Aorta (tissue), 5 donors: ENCODE measurements at places on chromosomes 7 and 10.

GRCh38 chr10:114495303-114495702 is 91.0 kb upstream of the AFAP1L2 start:
- H3K4me1 ChIP-seq, result peaks cover 8% of the 10 kb centered on the region
- H3K36me3 ChIP-seq, result no peaks in the 10 kb centered on the region
- no peak for DNase-seq
- no peaks in the 10 kb centered on the region for H3K27me3 ChIP-seq

- no peaks in the 10 kb centered on the region for H3K4me1 ChIP-seq
- no peaks in the 10 kb centered on the region for H3K36me3 ChIP-seq
- H3K4me3 ChIP-seq, result no peak overlapping the region
- no peaks in the 10 kb centered on the region for H3K27me3 ChIP-seq
- no peak overlapping the region for H3K27ac ChIP-seq
Measured at GRCh38 chr10:116882639-116883038, 33.3 kb downstream of the ENO4 start.

- H3K27ac ChIP-seq, result no peak overlapping the region
- no peaks in the 10 kb centered on the region for H3K27me3 ChIP-seq
- no peak for DNase-seq
- H3K4me3 ChIP-seq, result no peak overlapping the region
Measured at GRCh38 chr7:102190776-102191350, 95.8 kb upstream of the SH2B2 start.

GRCh38 chr7:76231583-76231982 is 29.9 kb downstream of the SRRM3 start:
- no peak overlapping the region for H3K4me3 ChIP-seq
- no peaks in the 10 kb centered on the region for H3K36me3 ChIP-seq
- H3K4me1 ChIP-seq, result no peaks in the 10 kb centered on the region
- H3K27ac ChIP-seq, result no peak overlapping the region

DNA sequence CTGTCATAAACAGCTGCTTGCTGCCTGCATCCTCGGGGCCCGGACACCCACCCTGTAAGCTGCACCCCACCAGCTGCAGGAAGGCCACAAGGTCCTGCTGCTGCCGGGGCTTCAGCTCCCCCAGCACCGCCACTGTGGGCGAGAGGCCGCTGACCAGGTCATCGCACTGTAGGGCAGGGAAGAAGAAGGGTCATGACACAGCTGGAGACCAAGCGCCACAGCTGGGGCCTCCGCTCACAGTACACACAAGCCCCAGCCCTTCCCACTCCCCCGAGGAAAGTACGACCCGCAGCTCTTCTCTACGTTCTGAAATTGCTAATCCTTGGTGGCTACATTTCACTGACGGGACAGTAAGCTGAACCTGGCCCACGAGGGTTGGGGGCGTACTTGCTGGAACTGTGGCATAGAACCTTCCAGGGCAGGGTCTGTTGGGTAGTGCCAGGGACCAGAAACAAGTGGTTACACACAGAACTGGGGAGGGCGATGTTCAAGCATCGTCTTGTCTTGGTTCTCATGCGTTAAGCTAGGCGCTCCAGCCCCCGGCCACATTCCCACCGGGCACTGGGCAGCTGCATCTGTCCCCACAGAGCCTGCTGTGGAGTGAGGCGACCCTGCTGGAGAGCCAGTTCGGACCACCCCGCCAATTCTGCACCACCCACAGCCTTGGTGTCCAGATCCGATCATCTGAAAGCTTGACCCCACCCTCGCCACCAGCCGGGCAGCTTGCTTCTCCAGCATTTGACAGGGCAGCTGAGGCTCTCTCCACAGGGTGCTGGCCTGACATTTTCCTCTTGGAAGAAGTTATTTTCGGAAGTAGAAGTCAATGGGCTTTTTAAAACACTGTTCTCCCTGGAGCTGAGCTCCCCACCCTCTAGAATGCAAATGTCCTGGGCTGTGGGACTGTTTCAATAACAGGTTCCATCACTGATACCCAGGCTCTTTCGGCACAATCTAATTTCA is 50.8 kb downstream of the GSDME start:
- H3K27ac ChIP-seq, result no peak overlapping the region
- H3K36me3 ChIP-seq, result no peaks in the 10 kb centered on the region
- no peak overlapping the region for H3K4me3 ChIP-seq
- no peaks in the 10 kb centered on the region for H3K4me1 ChIP-seq
- DNase-seq, result no peak

GRCh38 chr7:24475166-24475961 is 97.9 kb upstream of the PALS2 start:
- no peak for DNase-seq
- H3K27me3 ChIP-seq, result no peaks in the 10 kb centered on the region
- no peak overlapping the region for H3K4me3 ChIP-seq

DNA sequence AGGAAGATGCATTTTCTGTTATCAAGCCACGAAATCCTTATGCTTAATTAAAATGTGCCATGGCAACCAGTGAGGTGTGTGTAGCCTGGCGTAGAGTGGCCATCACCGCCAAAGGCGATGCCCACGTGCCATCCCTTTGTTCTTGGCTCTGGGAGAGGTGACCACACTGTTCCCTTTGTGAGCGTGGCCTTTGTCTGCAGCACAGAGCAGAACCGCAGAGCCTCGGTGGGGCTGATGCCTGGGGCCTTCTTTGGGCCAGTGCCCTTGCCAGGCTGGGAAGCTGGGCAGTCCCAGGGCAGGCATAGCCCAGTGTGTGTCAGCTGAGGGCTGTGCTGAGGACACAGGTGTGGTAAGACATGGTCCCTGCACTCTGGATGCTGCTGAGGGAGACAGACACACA is 48.3 kb downstream of the BUB3 start:
- no peak overlapping the region for H3K4me3 ChIP-seq
- no peak overlapping the region for H3K27ac ChIP-seq
- H3K36me3 ChIP-seq, result no peaks in the 10 kb centered on the region

GRCh38 chr10:79005126-79005810 is 63.5 kb upstream of the ZMIZ1 start:
- H3K4me1 ChIP-seq, result no peaks in the 10 kb centered on the region
- no peaks in the 10 kb centered on the region for H3K27me3 ChIP-seq
- H3K36me3 ChIP-seq, result no peaks in the 10 kb centered on the region
- no peak overlapping the region for H3K27ac ChIP-seq

DNA sequence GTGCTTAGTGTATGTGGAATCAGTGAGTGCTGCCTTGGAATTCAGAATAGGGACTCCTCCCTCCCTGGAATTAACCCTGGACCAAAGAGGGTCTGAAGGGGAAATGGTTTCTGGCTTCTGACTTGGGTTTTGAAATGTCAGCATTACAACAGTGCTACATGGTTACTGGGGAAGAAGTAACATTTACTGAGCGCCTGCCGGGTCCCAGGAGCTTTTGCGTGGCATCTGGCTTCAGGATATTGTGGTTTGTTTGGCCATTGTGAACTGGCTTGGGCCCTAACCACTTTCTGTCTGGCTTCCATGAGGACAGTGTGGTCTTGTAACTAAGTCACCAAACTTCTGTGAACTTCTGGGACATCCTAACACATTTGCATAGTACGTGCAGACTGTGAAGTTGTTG is 21.3 kb downstream of the TSPAN15 start:
- H3K36me3 ChIP-seq, result no peaks in the 10 kb centered on the region
- H3K4me1 ChIP-seq, result no peaks in the 10 kb centered on the region
- H3K27me3 ChIP-seq, result no peaks in the 10 kb centered on the region
- DNase-seq, result no peak
- no peak overlapping the region for H3K27ac ChIP-seq

DNA sequence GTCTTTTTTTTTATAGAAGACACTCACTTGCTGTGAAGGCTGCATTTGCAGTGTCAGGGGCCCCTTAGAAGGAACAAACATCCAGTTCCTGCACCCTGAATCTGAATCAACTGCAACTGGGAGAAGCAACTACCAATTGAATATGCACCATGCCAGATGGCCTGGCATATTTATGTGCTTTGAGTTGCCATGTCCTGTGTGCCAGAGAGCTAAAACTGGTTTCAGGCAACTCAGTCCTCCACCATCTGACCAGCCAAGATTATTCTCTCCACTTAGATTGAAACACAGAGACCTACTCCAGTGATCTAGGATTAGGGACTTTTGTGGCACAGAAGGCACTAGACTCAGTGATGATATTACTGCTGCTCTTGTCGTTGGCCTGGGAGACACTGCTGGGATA is 225.4 kb downstream of the HECW1 start:
- H3K36me3 ChIP-seq, result no peaks in the 10 kb centered on the region
- no peak overlapping the region for H3K4me3 ChIP-seq
- H3K27ac ChIP-seq, result no peak overlapping the region
- no peak for DNase-seq
- H3K4me1 ChIP-seq, result no peaks in the 10 kb centered on the region
- no peaks in the 10 kb centered on the region for H3K27me3 ChIP-seq

GRCh38 chr10:122295451-122295809 is 24.3 kb downstream of the BTBD16 start:
- DNase-seq, result no peak
- H3K4me1 ChIP-seq, result no peaks in the 10 kb centered on the region
- no peaks in the 10 kb centered on the region for H3K27me3 ChIP-seq
- no peak overlapping the region for H3K27ac ChIP-seq

DNA sequence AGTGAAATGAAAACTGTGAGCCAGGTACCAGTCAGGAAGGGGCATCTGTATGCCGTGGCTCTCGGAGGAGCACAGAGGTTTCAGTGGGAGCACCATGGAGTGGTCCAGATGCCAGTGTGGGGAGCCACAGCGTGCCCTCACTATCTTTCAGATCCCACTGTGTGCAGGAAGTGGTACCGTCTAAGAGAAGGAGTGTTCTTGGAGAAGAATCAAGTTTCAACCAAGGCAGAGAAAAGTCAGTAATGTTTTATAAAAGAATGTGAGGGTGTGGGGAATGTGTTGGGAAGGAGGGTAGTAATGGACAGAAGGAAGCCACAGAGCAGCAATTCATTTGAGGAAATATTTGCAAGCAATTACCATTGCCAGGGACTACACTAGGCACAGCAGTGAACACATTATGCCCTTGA is 35.6 kb downstream of the PRKAR2B start:
- no peak for DNase-seq
- H3K4me1 ChIP-seq, result no peaks in the 10 kb centered on the region
- no peaks in the 10 kb centered on the region for H3K27me3 ChIP-seq
- no peak overlapping the region for H3K4me3 ChIP-seq
- no peaks in the 10 kb centered on the region for H3K36me3 ChIP-seq

- no peak overlapping the region for H3K4me3 ChIP-seq
- no peaks in the 10 kb centered on the region for H3K4me1 ChIP-seq
- no peak overlapping the region for H3K27ac ChIP-seq
- H3K27me3 ChIP-seq, result no peaks in the 10 kb centered on the region
Measured at GRCh38 chr10:96225119-96225518, 46.2 kb downstream of the BLNK start.

- H3K27ac ChIP-seq, result no peak overlapping the region
- H3K4me3 ChIP-seq, result no peak overlapping the region
- H3K27me3 ChIP-seq, result no peaks in the 10 kb centered on the region
- no peak for DNase-seq
- H3K4me1 ChIP-seq, result no peaks in the 10 kb centered on the region
- H3K36me3 ChIP-seq, result no peaks in the 10 kb centered on the region
Measured at GRCh38 chr7:157019718-157020451, 9.4 kb upstream of the MNX1 start.

DNA sequence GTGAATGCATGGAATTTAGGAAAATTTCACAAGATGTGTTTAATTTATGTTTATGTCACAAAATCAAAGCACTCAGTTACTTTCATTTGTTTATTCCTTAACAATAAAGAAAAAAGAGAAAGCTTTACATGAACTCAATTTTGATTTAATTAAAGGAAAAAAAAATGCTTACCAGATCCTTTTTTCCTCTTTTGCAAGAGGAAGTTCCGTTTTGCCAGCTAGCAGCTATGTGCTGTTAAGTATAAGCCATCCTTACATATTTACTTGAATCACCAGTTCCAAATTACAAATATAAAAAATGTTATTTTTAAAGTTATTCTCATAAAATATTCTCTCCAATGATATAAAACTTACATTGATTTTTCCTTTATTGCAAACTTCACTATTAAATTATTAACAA is 12.7 kb downstream of the MRC1 start:
- H3K4me3 ChIP-seq, result no peak overlapping the region
- DNase-seq, result no peak
- no peaks in the 10 kb centered on the region for H3K4me1 ChIP-seq
- no peak overlapping the region for H3K27ac ChIP-seq

DNA sequence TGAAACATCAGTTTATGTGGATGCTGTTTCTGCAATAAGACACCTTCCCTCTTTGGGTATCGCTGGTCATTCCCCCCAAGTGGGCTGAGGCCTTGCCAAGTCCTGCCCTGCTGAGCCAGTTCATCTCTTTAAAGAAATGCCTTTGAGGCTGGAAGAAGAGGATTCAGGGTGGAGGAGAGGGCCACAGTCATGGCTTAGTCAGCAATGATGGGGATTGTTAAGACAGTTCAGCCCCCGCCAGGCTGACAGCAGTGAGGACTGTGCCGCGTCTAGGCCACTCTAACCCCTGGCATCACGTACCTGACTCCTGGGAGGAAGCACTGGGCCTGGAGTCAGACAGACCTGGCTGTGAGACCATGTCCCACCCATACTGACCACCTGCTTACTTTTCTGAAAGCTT is 48.3 kb downstream of the PNLIPRP2 start:
- H3K36me3 ChIP-seq, result no peaks in the 10 kb centered on the region
- H3K4me1 ChIP-seq, result no peaks in the 10 kb centered on the region
- DNase-seq, result no peak
- H3K27me3 ChIP-seq, result no peaks in the 10 kb centered on the region
- H3K4me3 ChIP-seq, result no peak overlapping the region

GRCh38 chr10:16799621-16800020 is 17.6 kb downstream of the RSU1 start:
- H3K36me3 ChIP-seq, result no peaks in the 10 kb centered on the region
- no peak for DNase-seq
- no peaks in the 10 kb centered on the region for H3K27me3 ChIP-seq

GRCh38 chr7:134312717-134313116 is 4.0 kb downstream of the SLC35B4 start:
- no peak for DNase-seq
- H3K27ac ChIP-seq, result no peak overlapping the region
- H3K27me3 ChIP-seq, result no peaks in the 10 kb centered on the region
- no peaks in the 10 kb centered on the region for H3K4me1 ChIP-seq

- no peaks in the 10 kb centered on the region for H3K27me3 ChIP-seq
- H3K4me1 ChIP-seq, result no peaks in the 10 kb centered on the region
- H3K4me3 ChIP-seq, result no peak overlapping the region
- no peak for DNase-seq
- H3K36me3 ChIP-seq, result no peaks in the 10 kb centered on the region
- H3K27ac ChIP-seq, result no peak overlapping the region
Measured at GRCh38 chr10:14381475-14381874, 50.8 kb upstream of the FRMD4A start.

GRCh38 chr7:108590606-108591005 is 20.9 kb downstream of the DNAJB9 start:
- no peak overlapping the region for H3K27ac ChIP-seq
- no peak overlapping the region for H3K4me3 ChIP-seq
- H3K36me3 ChIP-seq, result no peaks in the 10 kb centered on the region
- no peak for DNase-seq
- H3K4me1 ChIP-seq, result no peaks in the 10 kb centered on the region
- no peaks in the 10 kb centered on the region for H3K27me3 ChIP-seq
